Daoy (cell line): ENCODE measurements at places on chromosomes 3 and 15. TPM values are rescaled to one million over a fixed set of nuclear protein-coding genes. Genes with fewer than 3 reads are reported as not detected.

Gene ITGB5
- 129 and 170 TPM in 2 replicates for total RNA-seq

Gene ADPRH
- 0.86 and 2.5 TPM in 2 replicates for total RNA-seq

Gene CAMK2N2
- 0.11 and 0.95 TPM in 2 replicates for total RNA-seq

Gene RLBP1
- total RNA-seq, result not detected in 2 replicates

Gene DUOX1
- total RNA-seq, result 0.03 and 0.17 TPM in 2 replicates

Gene LRIG1
- total RNA-seq, result 23.3 and 23.8 TPM in 2 replicates
